Liver (tissue), 10 donors: ENCODE measurements at places on chromosomes 3 and 15. TPM values are rescaled to one million over a fixed set of nuclear protein-coding genes. Genes with fewer than 3 reads are reported as not detected.

Gene TLR9
- total RNA-seq = not detected

- no peaks in the 10 kb centered on the region for H3K36me3 ChIP-seq
- no peaks in the 10 kb centered on the region for H3K27me3 ChIP-seq
- H3K4me1 ChIP-seq = peaks cover 5% of the 10 kb centered on the region
- no peak overlapping the region for H3K4me3 ChIP-seq
- H3K27ac ChIP-seq = no peak overlapping the region
Measured at GRCh38 chr3:46663591-46664135, 29.8 kb downstream of the ALS2CL start.

GRCh38 chr3:42659451-42660130, 6.1 kb downstream of the ZBTB47 start:
- H3K27me3 ChIP-seq = no peaks in the 10 kb centered on the region
- no peak overlapping the region for H3K4me3 ChIP-seq
- no peak for DNase-seq
- no peak overlapping the region for H3K27ac ChIP-seq
- H3K36me3 ChIP-seq = peaks cover 2% of the 10 kb centered on the region

DNA sequence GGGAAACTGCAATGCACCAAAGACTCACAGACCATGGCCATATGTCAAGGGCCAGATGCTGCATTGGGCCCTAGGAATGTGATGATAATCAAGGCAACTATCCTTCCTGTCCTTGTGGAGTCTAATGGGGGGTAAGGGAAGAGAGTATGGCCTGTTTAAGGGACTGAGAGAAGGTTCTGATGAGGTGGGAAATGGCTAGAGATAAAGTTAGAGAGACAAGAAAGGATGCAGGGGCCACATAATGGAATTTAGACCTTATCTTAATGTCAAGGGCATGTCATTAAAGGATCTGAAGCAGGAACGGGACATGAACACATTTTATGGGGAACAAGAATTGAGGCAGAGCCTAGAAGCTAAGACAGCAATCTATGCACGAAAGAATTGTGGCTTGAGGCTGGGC, 30.0 kb upstream of the ABHD17C start:
- no peaks in the 10 kb centered on the region for H3K4me1 ChIP-seq
- H3K4me3 ChIP-seq = no peak overlapping the region
- no peaks in the 10 kb centered on the region for H3K36me3 ChIP-seq
- DNase-seq = no peak

GRCh38 chr15:91947683-91948608, 94.4 kb downstream of the SLCO3A1 start:
- no peak for DNase-seq
- H3K36me3 ChIP-seq = no peaks in the 10 kb centered on the region
- no peaks in the 10 kb centered on the region for H3K27me3 ChIP-seq
- H3K4me1 ChIP-seq = peaks cover 5% of the 10 kb centered on the region

DNA sequence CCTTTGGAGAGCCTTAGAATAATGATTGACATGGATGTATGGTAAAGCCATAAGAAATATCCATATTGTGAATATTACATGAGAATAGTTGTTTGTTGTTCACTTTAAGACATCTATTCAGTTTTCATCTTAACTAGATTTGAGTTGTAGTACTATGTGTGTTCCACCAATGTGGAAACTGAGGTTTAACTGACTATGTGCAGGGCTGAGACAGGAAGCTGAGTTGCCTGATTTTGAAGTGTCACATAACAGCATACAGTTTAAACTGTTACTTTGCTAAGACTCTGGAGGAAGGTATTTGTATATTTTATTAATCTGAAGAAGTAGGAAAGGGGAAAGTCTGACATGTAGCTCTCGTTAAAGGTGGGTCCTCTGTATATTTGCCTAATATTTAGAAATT, 2.1 kb downstream of the ECT2 start:
- H3K4me3 ChIP-seq = no peak overlapping the region
- peaks cover 15% of the 10 kb centered on the region for H3K4me1 ChIP-seq
- no peak overlapping the region for H3K27ac ChIP-seq

Gene SYNPR
- total RNA-seq = not detected

- H3K27me3 ChIP-seq = no peaks in the 10 kb centered on the region
- H3K36me3 ChIP-seq = peaks cover 5% of the 10 kb centered on the region
- no peak overlapping the region for H3K4me3 ChIP-seq
- no peaks in the 10 kb centered on the region for H3K4me1 ChIP-seq
- no peak for DNase-seq
Measured at GRCh38 chr15:76464247-76464646, 127.7 kb downstream of the ISL2 start.

Gene TERB2
- total RNA-seq = not detected

- no peaks in the 10 kb centered on the region for H3K4me1 ChIP-seq
- no peak overlapping the region for H3K27ac ChIP-seq
Measured at GRCh38 chr3:98215051-98215450, 48.6 kb downstream of the OR5H15 start.

Gene ZMYND10
- total RNA-seq = 0.75 TPM

DNA sequence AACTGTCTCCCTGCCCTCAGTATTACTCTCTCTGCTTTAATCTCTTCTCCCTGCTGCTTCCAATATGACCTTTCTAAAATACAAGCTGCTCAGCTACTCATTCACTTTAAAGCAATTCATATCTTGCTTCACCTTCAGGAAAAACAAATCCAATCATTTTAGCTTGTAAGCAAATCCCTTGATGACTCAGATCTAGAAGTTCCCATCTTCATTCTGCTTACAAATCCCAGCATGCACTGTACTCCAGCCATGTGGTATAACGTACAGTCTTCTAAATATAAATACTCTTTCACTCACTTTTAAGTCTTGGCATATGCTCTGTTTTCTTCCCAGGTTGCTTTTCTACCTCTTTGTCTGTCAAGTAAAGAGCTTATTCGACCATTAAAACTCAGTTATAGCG, 1009.1 kb upstream of the SEMA6D start:
- no peaks in the 10 kb centered on the region for H3K4me1 ChIP-seq
- no peak for DNase-seq
- no peaks in the 10 kb centered on the region for H3K27me3 ChIP-seq
- no peaks in the 10 kb centered on the region for H3K36me3 ChIP-seq
- H3K27ac ChIP-seq = no peak overlapping the region

DNA sequence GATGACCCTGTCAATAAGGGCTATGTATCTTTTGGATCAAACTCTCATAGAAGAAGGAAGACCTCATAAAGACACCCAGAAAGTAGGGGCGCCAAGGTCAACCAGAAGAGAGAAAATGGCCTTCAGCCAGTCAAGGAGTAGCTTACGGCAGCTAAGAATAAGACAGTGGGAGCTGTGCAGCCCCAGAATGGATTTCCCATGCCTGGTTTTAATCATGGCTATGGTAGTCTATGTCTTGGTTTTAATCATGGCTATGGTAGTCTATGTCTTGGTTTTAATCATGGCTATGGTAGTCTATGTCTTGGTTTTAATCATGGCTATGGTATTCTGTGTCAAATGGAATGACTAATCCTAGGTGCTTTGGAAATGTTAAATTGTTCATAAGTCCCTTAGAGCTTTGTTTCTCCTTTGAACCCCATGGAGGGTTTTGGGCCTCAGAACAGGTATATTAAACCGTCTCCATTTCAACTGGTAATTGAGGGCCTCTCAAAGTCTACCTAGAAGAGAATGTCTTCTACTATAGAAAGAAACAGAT, 742.0 kb upstream of the CFAP20DC start:
- DNase-seq = no peak
- H3K27ac ChIP-seq = no peak overlapping the region
- H3K4me1 ChIP-seq = no peaks in the 10 kb centered on the region
- no peaks in the 10 kb centered on the region for H3K36me3 ChIP-seq

DNA sequence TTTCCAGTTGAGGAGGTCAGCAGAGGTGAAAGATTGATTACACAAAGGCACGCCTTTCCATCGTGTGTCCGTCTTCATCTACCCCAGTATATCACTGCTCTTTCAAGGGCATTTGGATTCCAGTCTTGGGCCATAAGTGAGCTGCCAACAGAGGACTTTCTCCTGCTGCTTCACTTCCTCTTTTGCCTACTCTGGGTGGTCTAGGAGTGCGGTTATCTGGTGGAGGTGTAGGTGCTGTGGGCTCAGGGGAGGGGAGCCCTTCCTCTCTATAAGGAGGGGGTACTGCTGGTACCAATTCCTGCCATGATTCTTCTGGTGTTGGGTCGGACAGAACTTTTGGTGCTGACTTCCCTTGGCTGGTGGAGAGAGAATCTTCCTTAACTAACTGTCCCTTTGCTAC, 83.1 kb upstream of the VEPH1 start:
- no peak for DNase-seq
- H3K4me3 ChIP-seq = no peak overlapping the region
- H3K27ac ChIP-seq = no peak overlapping the region
- H3K27me3 ChIP-seq = no peaks in the 10 kb centered on the region

DNA sequence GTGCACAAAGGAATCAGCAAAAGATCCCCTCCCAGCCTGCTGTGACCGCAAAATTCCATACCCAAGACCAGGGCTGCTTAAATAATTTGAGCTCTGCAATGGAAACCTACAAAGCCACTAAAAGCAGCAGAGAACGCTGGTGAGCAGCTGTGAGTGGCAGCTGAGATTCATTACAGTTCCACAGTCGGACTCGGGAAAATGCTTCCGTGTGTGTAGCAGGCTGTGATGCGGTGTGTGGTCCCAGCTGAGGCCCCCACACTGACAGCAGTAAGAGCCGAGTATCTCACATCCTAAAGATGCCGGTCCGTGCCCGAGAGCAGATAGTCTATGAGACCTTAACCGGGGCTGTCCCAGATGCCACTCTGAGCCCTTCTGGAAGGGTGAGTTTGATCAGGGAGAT, 37.4 kb downstream of the TM2D3 start:
- no peak for DNase-seq
- H3K4me3 ChIP-seq = no peak overlapping the region
- no peak overlapping the region for H3K27ac ChIP-seq
- no peaks in the 10 kb centered on the region for H3K36me3 ChIP-seq
- no peaks in the 10 kb centered on the region for H3K27me3 ChIP-seq

DNA sequence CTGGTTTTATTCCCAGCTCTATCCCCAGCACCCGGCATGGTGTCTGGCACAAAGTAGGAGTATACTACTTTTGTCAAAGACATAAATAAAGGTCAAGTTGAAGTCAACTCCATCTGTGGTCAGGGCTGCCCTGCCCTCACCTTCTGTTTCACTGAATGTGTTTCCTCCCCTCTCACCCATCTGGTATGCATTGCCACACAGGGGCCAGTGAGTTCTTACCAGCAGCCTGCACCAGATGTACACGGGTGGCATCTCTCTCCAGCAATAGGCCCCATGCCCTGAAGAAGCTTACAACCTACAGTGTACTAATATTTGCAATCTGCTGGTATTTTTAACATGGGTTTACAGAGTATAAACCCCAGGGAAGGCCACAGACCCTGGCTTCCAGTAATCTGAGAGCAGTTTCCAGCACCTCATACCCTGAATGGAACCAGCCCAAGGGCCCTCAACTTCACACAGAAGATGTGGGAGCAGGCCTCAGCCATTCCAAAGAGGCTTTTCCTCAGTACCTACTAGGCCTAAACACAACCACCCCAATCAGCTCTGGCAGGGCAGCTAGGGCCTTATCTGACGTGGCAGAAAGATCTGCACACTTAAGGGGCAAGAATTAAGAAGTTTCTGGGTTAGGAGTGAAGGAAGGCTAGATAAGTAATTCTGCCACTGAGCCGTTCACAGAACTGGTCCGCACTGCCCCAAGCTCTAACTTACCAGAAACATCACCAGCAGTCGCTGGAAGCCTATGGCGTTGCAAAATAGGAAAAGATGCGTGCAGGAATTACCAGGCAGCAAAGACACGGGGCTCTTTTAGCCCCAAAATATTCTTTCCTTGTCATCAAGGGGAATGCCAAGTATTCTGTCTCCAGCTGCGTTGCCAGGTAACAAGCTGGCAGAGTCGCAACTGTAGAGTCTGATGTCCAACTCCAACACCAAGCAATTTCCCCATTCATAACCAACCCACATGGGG, 2.1 kb downstream of the IDH2 start:
- peak overlapping the region; percentile 90 for H3K4me3 ChIP-seq
- H3K36me3 ChIP-seq = no peaks in the 10 kb centered on the region
- H3K27me3 ChIP-seq = no peaks in the 10 kb centered on the region
- DNase-seq = no peak
- peaks cover 22% of the 10 kb centered on the region for H3K4me1 ChIP-seq

DNA sequence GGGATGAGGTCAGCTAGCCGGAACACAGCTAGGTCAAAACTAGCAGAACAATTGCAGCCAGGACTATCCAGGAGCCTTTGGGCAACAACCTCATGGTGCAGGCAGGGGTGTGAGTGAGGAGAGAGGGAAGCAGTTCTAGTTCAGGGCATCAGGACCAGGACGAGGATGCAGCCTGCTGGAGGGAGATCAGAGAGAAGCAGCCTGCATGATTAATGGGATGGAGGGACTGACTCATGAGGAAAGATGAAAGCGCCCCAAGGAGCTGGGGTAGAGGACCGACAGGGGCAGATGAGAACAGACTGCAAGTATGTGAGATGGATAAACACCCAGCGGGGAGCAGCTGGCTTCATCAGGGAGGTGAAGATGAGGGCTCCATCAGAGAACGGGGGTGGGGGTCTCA, 37.9 kb upstream of the LRTM1 start:
- H3K27me3 ChIP-seq = no peaks in the 10 kb centered on the region
- no peak overlapping the region for H3K4me3 ChIP-seq
- H3K36me3 ChIP-seq = no peaks in the 10 kb centered on the region
- no peaks in the 10 kb centered on the region for H3K4me1 ChIP-seq
